ENCODE measurements at places on chromosomes 3 and 15. TPM values are rescaled to one million over a fixed set of nuclear protein-coding genes. Genes with fewer than 3 reads are reported as not detected.

DNA sequence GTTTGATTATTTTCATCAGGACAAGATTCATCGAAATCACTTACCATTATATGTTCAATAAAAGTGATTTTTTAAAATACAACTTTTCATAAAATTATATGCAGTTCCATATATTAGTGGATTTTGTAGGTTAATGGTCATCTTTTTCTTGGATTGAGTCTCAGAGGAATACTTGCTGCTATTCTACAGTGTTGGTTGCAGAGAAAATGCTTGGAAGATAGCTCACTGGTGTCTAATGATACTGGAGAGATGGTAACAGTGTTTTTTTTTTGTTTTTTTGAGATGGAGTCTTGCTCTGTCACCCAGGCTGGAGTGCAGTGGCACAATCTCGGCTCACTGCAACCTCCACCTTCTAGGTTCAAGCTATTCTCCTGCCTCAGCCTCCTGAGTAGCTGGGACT is 143.3 kb downstream of the TCF12 start:
- no peak overlapping the region for H3K27ac ChIP-seq
- no peaks in the 10 kb centered on the region for H3K4me1 ChIP-seq
- no peaks in the 10 kb centered on the region for H3K27me3 ChIP-seq
- H3K4me3 ChIP-seq, result no peak overlapping the region
- DNase-seq, result no peak
- no peaks in the 10 kb centered on the region for H3K36me3 ChIP-seq

- H3K27ac ChIP-seq, result no peak overlapping the region
- H3K36me3 ChIP-seq, result no peaks in the 10 kb centered on the region
- no peaks in the 10 kb centered on the region for H3K27me3 ChIP-seq
- DNase-seq, result no peak
These were observed 552.4 kb downstream of the TUSC7 start for GRCh38 chr3:117261983-117262421.

- no peaks in the 10 kb centered on the region for H3K27me3 ChIP-seq
- peaks cover 9% of the 10 kb centered on the region for H3K4me1 ChIP-seq
- no peak overlapping the region for H3K27ac ChIP-seq
- H3K4me3 ChIP-seq, result no peak overlapping the region
These were observed 4.6 kb upstream of the TMEM44 start for GRCh38 chr3:194637541-194638400.

The NPAP1 gene
- total RNA-seq, result not detected

The CD200 gene
- 5.2 TPM for total RNA-seq

The DYNLT2B gene
- 4.5 TPM for total RNA-seq

The IL17RE gene
- 1.4 TPM for total RNA-seq
